ENCODE measurements at places on chromosomes 6 and 20.

- no peak for DNase-seq
These were observed 97.9 kb downstream of the HUS1B start for GRCh38 chr6:558959-559358.

DNA sequence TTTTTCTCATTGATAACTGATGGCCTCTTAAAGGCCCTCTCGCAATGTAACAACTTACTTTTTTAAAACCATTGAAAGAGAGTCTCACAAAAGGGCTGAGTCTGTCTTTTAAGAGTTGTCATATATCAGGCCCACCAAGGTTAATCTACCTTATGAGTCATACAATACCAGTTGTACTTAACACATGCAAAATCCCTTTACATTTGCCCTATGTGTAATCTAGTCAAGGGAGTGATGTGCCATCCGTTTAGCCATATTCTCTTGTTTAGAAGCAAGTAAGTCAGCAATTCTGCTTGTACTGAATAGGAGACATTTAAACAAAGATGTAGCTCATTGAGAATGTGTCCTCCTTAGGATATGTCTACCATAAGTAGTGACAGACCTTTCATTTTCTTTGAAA lies 143.7 kb downstream of the TENT5A start:
- no peak for DNase-seq

- no peak for DNase-seq
These were observed 46.0 kb downstream of the OR2B6 start for GRCh38 chr6:28003059-28003458.

- DNase-seq, result no peak
These were observed 9.0 kb downstream of the ADISSP start for GRCh38 chr20:3758566-3758965.

GRCh38 chr6:130513770-130514169 lies 148.0 kb downstream of the TMEM200A start:
- no peak for DNase-seq

DNA sequence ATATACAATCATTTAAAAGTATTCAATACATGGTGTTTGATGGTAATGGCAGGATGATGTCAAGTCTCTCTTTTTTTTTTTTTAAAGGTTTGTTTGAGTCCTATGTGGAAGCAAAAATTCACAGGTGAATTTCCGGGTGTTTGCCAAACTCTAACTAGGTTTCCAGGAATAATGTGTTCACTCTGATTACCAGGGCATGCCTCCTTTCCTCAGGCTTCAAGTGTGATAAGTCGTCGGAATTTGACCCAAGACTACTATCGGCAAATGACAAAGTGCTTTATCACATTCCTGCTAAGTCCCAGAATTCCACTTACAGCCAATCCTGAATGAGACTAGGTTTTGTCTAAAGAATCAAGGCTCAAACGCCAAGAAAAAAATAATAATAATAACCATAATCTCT lies 7.3 kb downstream of the OARD1 start:
- DNase-seq, result no peak

GRCh38 chr6:69883551-69883950 lies 17.2 kb downstream of the COL19A1 start:
- DNase-seq, result no peak

DNA sequence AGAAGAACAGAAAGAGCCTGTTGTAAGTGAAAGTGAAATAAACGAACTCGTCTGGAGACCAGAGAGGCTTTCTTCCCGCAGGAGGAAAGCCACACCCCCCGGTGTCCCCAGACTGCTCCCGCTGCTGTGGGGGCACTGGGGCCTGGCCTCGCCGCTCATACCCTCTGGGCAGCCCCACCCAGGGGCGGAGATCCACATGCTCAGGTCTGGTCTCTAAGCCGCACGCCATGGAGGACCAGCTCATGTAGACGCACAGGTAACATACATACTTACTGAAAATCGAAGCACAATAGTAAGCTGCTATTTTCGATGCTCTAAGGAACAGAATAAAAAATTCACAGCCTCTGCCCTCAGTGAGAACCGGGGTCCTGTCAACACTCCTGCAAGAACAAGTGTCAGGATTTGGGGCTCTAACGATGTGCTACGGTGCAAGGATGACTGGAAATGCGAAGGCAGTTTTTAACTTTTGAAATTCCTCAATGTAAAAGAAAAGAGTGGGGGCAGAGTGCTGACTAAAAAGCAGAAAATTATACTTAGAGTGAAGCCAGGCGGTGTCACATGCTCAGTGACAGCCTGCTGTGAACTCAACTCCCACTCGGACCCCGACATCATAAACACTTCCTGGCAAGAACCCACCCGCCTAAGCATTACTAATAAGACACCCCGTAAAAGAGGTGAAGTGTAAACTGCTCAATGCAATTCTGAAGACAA lies 110.5 kb downstream of the IRF4 start:
- DNase-seq, result no peak

- no peak for DNase-seq
These were observed at the start of gene OCSTAMP for GRCh38 chr20:46550461-46550860. Gene OCSTAMP (minus strand): TSS chr20:46550654. CDS start chr20:46550560, 94 bp downstream.

GRCh38 chr6:137904822-137905617 lies 38.0 kb downstream of the TNFAIP3 start:
- DNase-seq, result peak; percentile 39

DNA sequence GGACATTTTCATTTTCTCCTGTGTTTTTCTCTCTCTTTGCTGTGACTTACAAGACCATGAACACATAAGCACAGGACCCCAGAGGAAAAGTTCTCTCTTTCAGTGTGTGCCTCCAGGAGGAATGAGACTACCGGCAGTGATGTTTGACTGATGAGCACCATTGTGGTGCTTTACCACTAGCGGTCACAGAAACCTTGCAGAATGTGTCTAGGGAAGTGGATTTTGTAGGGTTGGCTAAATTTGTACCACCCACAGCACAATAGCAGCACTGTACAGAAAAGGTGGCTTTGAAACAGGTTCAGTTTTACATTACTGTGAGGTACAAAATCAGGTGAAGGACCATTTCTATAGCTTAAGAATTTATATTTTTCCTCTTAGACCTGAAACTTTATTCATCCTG lies 301.9 kb upstream of the SUPT3H start:
- DNase-seq, result no peak
